Right ventricle myocardium inferior (tissue), 1 donor: ENCODE measurements at places on chromosomes 2 and 18. TPM values are rescaled to one million over a fixed set of nuclear protein-coding genes. Genes with fewer than 3 reads are reported as not detected.

The MYO3B gene
- not detected for total RNA-seq

The RESP18 gene
- not detected for total RNA-seq

The EIPR1 gene
- total RNA-seq: 10.2 TPM

The CELF4 gene
- total RNA-seq: not detected

DNA sequence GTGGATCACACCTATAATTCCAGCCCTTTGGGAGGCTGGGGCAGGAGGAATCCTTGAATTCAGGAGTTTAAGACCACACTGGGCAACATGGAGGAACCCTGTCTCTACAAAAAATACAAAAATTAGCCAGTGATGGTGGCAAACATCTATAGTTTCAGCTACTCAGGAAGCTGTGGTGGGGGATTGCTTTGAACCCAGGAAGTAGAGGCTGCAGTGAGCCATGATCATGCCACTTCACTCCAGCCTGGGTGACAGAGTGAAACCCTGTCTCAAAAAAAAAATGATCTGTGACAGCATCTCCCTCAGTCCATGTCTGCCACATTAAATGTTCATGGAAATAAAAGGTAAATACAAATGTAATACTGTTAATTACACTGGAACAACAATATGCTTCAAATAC is 121.4 kb upstream of the COL5A2 start:
- no peak for DNase-seq

- DNase-seq: no peak
Observed at GRCh38 chr2:58604096-58604495, 363.0 kb upstream of the FANCL start.

GRCh38 chr18:27181726-27182125 is 3.4 kb downstream of the CHST9 start:
- no peak for DNase-seq

DNA sequence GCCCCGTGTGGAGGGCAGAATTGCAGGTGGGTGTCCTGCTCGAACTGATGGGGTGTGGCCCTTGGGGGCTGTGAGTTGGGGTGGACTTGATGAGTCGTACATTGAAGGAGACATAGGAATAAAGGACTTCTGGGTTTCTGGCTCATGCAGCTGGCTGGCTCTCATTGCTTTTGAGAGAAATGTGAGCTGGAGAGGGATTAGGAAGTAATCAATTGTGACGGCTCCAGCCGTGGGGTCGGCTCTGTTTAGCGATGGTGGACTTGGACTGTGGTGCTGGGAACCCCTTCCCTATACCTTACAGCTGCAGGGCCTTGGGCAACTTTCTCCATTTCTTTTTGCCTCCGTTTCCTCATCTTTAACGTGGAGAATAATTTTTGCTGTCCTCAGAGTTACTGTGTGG is 9.2 kb downstream of the IMPA2 start:
- DNase-seq: no peak

DNA sequence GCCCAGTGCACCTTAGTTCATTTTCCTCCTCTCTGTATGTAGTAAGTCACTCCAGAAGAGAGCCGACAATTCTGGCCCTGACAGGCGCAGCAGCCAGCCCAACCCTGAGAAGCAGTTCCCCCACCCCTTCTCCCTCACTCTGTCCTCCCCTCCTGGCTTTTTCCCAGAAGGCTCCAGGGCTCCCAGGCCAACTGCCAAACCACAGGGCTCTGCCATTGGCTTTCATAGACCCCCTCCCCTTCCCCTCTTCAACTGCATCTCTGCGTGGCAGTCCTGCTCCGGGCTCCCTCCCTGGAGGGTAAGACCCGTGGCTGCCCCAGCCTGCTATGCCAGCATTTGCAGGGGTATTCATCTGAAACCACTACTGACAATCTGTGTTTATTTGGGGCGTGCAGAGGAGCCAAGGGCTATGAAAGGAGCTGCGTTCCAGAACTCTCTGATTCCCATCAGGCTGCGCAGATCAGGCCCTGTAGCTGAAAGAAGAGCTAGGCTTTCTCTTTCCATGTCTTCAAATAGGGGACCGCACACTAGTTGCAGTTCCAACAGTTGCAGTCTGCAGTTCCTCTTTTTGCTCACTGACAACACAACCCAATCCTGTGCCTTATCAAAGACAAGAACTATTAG is 388.6 kb upstream of the TNP1 start:
- peak; percentile 75 for DNase-seq

The CCL20 gene
- not detected for total RNA-seq

GRCh38 chr2:196565106-196565765 is 74.3 kb upstream of the CCDC150 start:
- DNase-seq: no peak
